ENCODE measurements at places on chromosomes 4 and X.

GRCh38 chr4:11505221-11505971 lies 76.7 kb upstream of the HS3ST1 start:
- DNase-seq = no peak

DNA sequence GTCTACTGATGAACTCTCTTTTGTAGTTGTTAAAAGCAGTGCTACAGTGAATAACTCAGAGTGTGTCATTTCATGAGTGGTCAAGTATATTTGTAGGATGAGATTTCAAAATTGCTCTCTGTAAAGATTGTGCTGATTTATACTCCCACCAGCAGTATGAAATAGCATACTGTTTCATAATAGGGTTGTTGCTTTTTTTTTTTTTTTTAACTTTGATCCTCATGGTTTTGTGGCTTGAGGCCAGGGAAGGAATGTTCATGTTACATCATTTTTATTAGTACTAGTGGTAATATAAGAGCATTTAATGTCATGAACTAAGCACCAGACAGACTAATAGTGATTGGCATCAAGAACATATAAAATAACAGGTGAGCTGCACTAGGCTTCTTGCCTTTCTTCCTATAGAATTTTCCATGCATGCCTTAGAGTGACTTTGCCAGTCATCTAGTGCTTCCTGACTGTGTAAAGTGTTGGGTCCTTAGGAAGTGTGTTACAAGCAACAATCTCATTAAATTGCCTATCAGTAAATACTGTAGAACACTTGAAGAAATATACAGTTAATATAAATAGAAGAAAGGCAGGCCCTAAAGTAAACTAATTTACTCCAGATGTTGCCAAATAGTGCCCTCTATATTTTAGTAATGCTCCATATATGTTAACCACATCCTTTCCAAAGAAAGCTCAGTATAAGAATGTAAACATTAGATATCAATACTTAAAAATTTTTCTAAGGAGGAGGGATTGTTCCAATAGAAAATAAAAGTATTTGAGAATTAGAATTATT lies 38.6 kb upstream of the MSMO1 start:
- DNase-seq = no peak

DNA sequence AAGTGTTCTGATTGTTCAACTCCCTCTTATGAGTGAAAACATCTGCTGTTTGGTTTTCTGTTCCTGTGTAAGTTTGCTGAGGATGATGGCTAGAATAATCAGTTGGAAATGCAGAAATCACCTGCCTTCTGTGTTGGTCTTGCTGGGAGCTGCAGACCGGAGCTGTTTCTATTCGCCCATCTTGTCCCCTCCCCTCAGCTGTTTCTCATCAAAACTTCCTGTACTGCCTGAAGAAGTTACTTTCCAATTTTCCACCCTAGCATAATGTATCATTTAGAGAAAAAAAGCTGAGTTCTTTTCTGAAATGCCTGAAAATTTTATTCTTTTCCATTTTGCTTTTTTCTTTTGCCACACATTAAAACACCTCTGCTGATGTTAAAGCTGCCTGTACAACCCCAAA lies 167.6 kb downstream of the TEX13A start:
- no peak for DNase-seq

- no peak for DNase-seq
These were observed 160.7 kb downstream of the MID1IP1 start for GRCh38 chrX:38961936-38962335.

DNA sequence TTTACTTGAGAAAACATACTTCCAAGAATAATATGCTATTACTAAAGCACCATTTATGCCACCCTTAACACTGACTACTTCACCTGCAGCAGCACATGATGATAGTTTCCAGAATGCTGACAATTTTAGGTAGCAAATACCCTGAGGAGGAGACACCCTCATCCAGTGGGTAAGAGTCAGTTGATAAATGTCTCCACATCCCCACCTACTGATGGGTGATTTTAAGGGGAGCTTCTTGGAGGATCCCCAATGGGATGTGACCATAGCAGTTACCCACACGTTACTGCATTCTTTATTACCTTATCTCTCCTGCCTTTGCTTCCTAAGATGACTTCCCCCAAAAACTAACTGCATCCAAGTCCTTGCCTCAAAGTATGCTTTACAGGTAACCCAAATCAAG lies 131.2 kb upstream of the SMARCAD1 start:
- peak; percentile 45 for DNase-seq

GRCh38 chrX:155263854-155264628 lies at the start of gene RAB39B:
TSS of gene RAB39B (minus strand) at chrX:155264491. CDS start at chrX:155264288, 203 bp downstream.
- peak; percentile 2 for DNase-seq

- DNase-seq = no peak
These were observed 19.8 kb downstream of the PSMD10 start for GRCh38 chrX:108071578-108071977.

DNA sequence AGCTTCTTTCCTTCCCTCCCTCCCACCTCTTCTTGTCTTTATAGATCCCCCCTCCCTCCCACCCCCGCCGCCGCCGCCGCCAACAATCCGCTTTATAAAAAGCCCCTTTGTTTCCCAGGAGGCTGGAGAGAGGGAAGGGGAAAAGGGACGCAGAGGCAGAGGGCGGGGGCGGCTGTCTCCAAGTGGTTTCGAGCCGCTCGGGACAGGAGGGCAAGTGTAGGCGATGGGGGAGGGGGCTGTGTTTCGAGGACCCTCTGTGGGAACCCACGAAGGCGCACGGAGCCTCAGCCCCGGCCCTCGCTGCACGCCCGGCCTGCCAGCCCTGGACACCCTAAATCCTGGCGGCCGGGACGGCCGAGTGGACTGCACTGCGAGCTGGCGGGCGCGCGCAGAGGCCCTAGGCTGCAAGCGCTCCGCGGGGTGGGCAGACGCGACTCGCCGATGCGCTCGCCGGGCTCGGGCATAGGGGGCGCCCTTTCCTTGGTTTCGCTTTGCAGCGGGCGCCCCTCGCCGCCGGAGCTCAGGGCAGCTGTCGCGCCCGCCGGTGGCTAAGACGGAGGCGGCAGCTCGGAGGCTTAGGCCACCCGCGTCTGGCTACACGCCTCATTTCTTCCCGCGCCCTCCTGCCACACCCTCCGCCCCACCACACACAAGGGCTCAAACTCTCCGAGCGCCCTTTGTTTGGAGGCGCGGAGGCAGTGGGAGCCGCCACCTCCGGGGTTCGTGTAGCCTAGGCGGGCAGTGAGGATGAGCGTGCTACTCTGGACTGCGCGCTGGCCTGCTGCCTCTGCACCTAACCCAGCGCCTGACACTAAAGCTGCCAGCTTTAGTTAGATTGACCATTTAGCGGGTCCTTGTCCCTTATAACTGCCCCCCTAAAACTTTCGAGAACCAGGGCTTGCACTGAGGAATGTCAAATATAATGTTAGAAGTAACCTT lies 2.2 kb downstream of the MAMLD1 start:
- peak; percentile 25 for DNase-seq
